Bladder microvascular endothelial cell (primary cell): ENCODE measurements at places on chromosomes 6 and 20. TPM values are rescaled to one million over a fixed set of nuclear protein-coding genes. Genes with fewer than 3 reads are reported as not detected.

ACOT13 gene
- total RNA-seq, result 3.9 and 8.9 TPM in 2 replicates

BPIFB1 gene
- total RNA-seq, result not detected in 2 replicates

SEL1L2 gene
- total RNA-seq, result not detected in 2 replicates

RNF144B gene
- total RNA-seq, result 27.8 and 63.3 TPM in 2 replicates

ZNF292 gene
- 10.0 and 34.7 TPM in 2 replicates for total RNA-seq

C6orf15 gene
- total RNA-seq, result not detected in 2 replicates

PLG gene
- under 0.01 TPM in 1 of 2 replicates, not detected in the other for total RNA-seq

SRSF12 gene
- 0.19 TPM in 1 of 2 replicates, not detected in the other for total RNA-seq

BPHL gene
- 10.0 and 15.2 TPM in 2 replicates for total RNA-seq
